ENCODE measurements at places on chromosomes 12 and 14.
A peak's percentile ranks its signal among the peaks of the same experiment; 100 is the strongest.

DNA sequence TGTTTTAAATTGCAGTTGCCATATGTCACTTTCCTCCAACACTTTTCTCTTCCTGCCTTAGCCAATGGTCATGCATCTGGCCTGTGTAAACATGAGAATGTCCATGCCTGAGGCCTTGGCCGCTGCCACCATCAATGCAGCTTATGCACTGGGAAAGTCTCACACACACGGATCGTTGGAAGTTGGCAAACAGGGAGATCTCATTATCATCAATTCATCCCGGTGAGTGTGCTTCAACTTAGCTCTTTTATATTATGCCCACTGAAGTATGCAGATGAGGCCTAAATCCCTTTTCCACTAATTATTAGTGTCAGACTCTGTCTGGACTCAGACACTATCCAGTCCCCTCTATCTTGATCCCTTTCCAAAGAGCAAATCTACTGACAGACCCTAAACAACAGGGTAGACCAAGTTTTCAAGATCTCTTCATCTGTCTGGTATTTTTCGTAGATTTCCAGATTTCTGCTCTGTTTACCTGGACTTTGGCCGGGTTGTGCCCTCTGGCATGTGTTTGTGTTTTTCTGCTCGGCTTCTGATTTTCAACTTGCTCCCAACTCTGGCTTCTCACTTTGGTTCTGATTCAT lies 23.2 kb downstream of the AMDHD1 start:
- DNase-seq: no peak

GRCh38 chr12:124564232-124564958 lies 3.0 kb downstream of the NCOR2 start:
- no peak for DNase-seq

DNA sequence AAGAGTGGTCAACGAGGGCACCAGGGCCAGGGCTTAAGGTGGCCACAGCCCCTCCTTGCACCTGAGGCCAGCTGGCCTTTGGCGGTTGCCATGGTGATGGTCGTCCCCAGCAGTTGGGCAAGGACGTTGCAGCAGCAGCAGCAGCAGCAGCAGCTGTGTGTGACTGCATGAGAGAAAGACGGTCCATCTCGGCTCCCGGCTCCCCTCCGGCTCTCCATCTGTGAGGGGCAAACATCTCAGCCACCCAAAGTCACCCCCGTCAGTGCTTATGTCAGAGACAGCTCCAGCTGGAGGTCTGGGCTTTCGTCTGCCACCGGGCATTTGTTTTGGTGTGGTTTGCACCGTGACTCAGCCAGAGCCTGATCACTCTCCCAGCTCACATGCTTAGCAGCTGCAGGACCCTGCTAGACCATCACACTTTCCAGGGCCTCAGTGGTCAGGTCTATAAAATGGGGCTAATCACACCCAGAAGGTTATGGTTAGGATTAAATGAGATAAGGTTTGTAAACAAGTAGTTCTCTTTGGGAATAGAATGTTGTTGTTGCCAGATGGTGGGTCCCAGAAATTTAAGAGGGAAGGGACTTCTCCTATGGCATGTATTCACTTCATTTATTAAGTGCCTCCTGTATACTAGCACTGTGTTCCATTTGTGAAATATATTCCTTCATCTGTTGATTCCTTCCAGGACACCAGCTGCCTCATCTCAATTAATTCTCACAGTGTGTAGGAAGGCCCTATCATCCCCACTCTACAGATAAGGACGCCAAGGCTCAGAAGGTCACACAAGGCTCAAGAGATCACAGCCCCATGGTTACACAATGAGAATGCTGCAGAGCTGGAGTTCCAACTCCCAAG lies 212.6 kb upstream of the LHX5 start:
- no peak for DNase-seq

GRCh38 chr14:23639891-23640523 lies 3.8 kb downstream of the DHRS2 start:
- no peak for DNase-seq

GRCh38 chr12:32063796-32064195 lies 42.9 kb upstream of the BICD1 start:
- no peak for DNase-seq

- DNase-seq: no peak
Observed at GRCh38 chr12:98793121-98793520, 148.0 kb downstream of the APAF1 start.

DNA sequence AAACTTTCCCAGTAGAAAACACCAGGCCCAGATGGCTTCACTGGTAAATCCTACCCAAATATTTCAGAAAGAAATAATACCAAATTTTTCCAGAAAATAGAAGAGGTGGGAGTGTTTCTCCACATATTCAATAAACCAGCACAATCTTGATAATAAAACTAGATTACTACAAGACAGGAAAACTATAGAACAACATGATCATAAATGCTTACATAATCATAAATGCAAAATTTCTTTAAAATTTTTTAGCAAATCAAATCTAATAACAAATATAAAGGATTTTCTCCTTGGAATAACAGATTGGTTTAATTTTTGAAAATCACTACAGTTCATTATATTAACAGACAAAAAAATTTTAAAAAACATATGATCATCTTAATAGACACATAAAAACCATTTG lies 294.5 kb downstream of the BCL11B start:
- no peak for DNase-seq

DNA sequence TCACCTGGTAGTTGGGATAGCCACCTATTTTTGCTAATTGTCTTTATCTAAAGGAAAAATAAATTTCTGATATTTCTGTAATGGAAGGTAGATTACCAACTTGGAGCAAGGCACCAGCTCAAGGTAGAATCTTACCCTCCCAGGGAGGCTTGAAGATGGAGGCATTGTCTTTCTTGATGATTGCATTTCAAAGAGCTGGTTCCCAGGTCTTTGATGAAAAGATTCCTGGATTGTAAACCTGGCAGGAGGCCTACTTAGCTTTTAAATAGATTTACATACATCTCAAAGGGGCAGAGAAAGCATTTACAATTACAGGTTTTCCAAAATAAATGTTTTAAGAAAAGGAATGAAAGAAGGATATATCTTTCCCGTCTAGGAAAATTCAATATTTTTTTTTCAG lies 729.2 kb downstream of the LRFN5 start:
- DNase-seq: no peak

GRCh38 chr14:52951681-52952554 lies 1.1 kb upstream of the FERMT2 start:
- DNase-seq: no peak

- no peak for DNase-seq
Observed at GRCh38 chr12:2417481-2418160, 364.8 kb downstream of the CACNA1C start.

GRCh38 chr12:10563966-10564365 lies 49.4 kb downstream of the MAGOHB start:
- no peak for DNase-seq

DNA sequence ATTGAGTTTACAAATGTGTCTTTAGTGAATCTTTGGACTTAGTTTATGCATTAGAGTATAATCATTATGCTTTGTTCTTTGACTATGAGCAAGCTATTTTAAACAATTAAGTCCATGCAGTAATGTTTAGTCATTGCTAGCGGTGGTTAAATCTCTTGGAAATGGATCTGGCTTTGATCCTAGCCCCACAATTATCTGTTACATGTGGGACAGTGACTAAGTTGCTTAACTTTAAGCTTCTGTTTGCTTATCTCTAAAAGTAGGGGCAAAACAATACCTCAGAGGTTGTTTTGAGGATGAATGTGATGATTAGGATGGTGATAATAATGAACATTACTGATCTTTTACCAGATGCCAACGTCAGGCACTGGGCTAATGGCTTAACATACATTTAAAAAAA lies 124.2 kb downstream of the NPAS3 start:
- no peak for DNase-seq

GRCh38 chr14:50237427-50237826 lies 6.0 kb upstream of the SOS2 start:
- DNase-seq: no peak

GRCh38 chr14:32307881-32308582 lies 21.1 kb upstream of the AKAP6 start:
- DNase-seq: no peak

DNA sequence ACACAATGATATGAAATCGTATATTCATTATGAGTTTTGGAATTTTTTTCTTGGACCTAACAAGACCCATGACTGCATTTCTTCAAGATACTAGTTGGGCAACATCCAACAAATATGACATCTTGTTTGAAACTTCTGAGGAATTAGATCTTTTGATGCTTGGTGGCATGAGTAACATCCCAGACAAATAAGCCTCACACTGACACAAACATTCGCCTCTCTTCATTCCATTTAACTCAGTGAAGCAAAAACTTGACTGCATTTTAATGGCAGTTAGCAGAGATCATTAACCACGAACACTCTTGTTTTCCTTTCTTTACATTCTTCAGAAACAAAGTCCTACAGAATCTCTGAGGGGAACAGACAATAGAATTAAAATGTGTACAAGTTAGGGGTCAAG lies 758.3 kb downstream of the C12orf50 start:
- no peak for DNase-seq

DNA sequence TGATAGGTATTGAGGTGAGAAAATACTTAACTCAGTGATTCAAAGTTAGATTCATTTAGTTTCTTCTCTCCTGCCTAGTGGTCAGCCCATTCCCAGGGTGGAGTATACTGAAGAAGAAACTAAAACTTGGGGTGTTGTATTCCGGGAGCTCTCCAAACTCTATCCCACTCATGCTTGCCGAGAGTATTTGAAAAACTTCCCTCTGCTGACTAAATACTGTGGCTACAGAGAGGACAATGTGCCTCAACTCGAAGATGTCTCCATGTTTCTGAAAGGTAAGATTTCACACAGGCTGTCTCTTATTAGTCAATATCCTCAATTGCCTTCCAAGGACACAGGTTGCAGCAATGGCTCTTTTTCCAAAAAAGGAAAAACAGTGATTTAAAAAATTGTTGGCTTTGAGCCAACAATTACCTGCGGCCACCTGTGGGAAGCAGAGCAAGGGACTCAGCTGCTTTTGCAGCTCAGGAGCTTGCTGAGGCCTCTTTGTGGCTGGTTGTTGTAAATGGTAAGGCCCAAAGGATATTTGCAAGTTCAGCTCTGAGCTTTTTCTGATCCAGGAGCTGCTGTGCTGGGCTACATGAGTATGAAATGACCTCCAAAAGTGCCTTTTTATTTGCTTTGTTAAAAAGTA lies 33.9 kb downstream of the TPH2 start:
- no peak for DNase-seq

DNA sequence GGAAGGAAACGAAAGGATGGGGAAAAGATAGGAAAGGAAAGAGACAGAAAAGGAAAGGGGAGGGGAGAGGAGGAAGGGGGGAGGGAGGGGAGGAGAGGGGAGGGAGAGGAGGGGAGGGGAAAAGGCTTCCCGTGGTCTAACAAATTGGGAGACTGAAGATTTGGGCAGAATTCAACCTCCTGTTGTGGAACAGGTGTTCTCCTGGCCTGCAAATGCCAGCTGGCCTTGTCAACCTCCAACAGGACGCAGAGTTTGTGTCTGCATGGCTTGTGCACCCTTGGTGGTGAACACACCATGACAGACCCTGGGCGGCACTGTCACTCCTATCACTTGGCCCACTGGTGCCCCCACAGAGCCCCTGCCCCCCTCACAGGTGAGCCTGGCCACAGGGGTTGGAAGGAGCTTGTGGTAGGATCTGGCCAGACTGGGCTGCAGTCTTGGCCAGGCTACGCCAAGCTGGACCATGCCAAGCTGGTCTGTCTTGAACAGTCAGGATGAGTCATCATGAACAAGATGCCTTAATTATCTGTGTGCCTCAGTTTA lies 321.6 kb downstream of the BCL11B start:
- no peak for DNase-seq

- peak; percentile 11 for DNase-seq
Observed at GRCh38 chr14:22653012-22653621, 9.0 kb upstream of the OR6J1 start.

DNA sequence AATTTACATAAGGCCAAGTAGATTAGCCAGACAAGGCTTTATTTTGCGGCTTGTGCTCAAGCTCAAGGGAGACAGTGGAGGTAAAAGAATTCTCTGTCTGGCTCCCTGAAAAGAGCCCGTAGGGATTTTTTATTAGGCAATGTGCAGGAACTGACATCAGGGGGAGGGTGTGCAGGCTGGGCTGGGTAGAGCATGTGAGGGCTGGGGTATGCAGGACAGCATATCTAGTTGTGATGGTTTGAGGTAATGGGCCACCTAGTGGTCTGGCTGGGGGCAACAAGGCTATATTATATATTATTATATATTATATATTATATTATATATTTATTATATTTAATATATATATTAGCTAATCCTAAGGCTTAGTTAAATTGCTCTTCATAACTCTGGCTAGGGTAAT lies 102.1 kb downstream of the TMEM117 start:
- DNase-seq: no peak

DNA sequence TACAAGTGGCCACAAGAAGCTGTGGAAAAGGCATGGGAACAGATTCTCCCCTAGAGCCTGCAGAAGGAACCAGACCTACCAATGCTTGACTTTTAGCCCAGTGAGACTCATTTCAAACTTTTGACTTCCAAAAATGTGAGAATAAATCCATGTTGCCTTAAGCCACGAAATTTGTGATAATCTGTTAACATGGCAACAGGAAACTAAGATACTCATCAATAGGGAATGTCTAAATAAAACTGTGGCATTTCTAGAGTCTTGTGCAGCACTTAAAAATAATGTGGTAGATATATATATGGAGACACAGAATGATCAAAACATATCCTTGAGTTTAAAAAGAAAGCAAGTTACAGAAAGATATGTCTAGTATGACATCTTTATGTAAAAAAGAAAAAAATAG lies 12.0 kb downstream of the HECTD4 start:
- no peak for DNase-seq
